ENCODE measurements at places on chromosomes 5 and 9.

GRCh38 chr9:36191290-36191645 is 547 bp downstream of the CLTA start:
- no peak for DNase-seq

DNA sequence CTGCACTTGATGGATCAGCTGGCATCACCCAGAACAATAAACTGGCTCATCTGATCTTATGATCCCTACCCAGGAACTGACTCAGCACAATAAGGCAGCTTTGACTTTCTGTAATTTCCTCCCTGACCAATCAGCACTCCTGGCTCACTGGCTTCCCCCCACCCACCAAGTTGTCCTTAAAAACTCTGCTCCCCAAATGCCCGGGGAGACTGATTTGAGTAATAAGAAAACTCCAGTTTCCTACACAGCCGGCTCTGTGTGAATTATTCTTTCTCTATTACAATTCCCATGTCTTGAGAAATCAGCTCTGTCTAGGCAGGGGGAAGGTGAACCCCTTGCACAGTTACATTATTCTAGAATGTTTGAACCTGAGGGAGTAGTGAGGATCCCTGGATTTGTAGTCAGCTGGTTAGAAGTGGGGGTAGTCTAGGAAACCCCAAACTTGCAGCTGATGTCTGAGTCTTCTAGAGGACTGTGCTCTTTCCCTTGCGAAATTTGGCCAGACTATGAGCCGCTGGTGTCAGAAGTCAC is 111.7 kb upstream of the NEK6 start:
- DNase-seq = no peak

DNA sequence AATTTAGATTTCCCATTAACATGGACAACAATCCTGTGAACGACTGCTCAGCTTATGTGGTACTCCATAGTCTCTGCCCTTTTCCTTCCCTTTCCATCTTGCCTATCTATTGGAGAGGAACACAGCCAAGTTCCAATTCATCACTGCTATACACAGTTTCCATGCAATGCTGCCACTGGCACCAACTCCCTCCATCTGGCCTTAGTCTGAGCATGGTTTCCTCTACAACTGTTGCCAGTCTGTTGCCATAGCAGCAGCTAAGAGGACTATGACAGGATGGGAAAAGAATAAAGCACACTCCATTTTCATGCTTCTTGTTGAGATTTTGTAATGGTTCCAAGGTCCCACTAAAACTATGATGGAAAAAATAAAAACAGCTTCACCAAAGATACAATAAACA is 189.0 kb downstream of the HCN1 start:
- DNase-seq = no peak

GRCh38 chr5:56522960-56523359 is 289.8 kb upstream of the ANKRD55 start:
- no peak for DNase-seq

- no peak for DNase-seq
Observed at GRCh38 chr9:133201424-133202144, 7.5 kb downstream of the OBP2B start.

- DNase-seq = no peak
Observed at GRCh38 chr9:84146893-84147710, 166.5 kb downstream of the RMI1 start.

DNA sequence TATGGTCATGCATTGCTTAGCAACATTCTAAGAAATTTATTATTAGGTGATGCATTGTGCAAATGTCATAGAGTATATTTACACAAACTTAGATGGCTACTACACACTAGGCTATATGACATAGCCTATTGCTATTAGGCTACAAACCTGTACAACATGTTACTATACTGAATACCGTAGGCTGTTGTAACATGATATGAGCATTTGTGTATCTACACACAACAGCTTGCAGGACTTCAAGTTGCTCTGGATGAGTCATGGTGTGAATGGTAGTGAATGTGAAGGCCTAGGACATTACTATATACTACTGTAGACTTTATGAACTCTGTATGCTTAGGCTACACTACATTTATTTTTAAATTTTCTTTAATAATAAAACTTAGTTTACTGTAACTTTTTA is 107.2 kb upstream of the MAMDC2 start:
- DNase-seq = no peak

DNA sequence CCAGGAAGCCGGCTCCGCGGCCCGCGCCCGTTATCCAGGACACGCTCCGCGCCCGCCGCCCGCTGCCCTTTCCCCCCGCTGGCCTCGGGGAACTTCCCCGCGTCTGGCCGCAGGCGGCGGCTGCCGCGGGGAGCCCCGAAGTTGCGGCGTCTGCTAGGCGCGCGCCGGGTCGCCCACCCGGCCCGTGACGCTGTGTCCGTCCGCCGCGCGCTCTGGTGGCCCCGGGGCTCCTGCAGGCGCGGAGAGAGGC is 621 bp upstream of the GCNT4 start:
- DNase-seq = no peak

GRCh38 chr9:129558551-129559505 is 62.1 kb downstream of the C9orf50 start:
- no peak for DNase-seq

DNA sequence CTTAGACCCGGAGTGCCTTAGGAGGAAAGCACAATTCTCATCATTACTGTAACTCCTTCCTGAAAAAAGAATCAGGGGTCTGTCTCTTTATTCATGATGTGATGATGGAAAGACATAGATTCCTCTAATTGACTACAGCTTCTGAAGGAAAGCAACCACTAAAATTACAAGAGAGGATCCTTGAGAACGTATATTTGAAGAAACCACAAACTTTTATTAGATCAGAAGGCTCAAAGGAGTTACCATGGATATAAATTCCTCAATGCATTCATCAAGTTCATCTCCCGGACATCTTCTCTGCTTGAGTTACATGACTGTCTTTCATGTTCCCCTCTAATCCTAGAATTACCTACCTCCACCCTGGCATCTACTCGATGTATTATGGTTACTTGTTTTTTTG is 104.1 kb upstream of the PAPPA start:
- no peak for DNase-seq

DNA sequence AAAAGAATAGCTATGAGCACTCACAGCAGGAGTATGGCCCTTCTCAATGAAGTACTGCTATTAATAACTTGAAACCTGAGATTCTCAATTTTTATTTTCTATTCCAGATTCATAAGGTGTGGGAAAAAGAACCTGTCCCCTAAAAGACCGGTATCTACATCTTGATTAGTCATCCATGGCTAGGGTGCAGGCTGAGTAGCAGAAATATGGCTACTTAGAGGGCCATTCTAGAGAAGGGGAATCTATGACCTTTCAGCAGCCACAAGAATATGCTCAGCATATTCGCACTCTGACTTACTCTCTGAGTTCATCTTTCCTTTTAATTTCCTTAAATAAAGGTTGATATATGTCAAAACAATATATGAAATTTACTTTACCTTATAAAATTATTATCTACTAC is 27.7 kb downstream of the WDR36 start:
- no peak for DNase-seq

DNA sequence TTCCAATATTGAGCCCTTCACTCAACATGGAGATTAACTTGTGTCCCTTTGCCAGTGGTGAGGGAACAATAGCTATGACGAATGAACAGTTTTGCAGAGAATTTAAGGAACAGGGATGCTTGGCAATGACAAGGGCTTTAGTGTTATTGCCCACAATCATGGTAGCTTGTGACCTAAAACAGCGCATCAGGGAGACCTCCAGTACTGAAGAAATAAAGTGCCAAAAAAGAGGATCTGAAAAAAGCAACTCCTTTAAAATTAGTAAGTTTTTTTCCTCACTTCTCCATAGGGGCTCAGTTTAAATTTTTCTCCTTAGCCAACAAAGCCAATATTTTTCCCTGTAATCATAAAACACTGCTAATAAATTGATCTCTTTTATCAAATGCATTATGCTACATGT is 41.8 kb upstream of the PAM start:
- no peak for DNase-seq

All from stimulated activated CD4-positive, alpha-beta T cell treated with anti-CD3 and anti-CD28 coated beads, Interleukin-1b, Interleukin-23, amount 100 ng/mL, for 1 hour (primary cell).